ENCODE measurements at places on chromosomes 5 and 9. TPM values are rescaled to one million over a fixed set of nuclear protein-coding genes. Genes with fewer than 3 reads are reported as not detected.

DNA sequence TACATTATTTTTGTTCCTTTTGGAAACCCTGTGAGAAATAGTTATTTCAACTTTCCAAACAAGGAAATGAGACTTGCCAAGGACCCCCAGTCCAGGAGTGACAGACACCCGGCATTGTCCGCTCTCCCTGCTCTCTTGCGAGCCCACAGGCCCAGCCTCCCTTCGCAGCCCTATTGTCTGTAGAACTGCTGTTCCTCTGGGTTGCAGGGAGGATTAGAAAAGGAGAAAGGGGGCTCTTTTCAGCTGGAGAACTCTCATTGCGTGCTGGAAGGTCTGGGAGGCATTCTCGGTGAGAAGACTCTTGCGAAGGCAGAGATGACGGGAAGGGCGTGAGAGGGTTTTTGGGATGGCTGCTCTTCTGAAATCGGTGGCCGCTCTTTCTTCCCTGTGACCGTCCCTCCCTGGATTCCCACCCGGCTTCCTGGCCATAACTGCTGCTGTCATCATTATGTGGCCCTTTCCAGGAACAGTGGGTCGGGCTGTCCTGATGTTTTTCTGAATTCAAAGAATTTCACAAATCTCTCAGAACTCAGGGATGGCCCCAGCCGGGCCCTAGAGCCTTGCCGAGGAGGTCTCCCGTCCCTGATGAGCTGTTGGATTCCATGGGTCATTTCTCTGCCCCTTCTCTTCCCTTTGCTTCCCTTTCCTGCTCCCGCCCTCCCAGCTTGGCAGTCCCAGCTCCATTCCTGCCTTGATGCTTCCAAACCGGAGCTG, 29.8 kb downstream of the STC2 start:
- no peak for DNase-seq
- H3K27ac ChIP-seq: no peak overlapping the region
- H3K4me3 ChIP-seq: no peak overlapping the region
- no peaks in the 10 kb centered on the region for H3K27me3 ChIP-seq
- H3K4me1 ChIP-seq: no peaks in the 10 kb centered on the region

DNA sequence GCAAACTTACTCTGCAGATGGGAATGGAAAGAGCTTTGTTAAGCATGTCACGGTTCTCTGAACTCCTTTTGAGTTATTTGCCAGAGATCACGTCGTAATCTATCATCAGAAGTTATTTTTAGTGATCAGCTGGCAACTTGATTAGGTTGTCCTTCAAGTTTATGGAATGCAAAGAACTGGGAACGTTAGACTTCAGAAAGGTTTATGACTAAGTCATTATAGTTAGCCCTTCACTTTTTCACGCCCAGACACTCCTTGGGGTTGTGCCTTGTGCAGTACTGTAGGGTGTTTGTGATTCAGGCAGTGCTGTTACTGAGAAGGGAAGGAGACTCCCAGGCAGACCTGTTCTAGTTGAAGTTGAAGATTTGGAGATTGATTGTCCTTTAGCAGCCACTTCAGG, 26.8 kb upstream of the PHF2 start:
- H3K27ac ChIP-seq: no peak overlapping the region
- no peaks in the 10 kb centered on the region for H3K4me1 ChIP-seq
- peaks cover 12% of the 10 kb centered on the region for H3K36me3 ChIP-seq
- DNase-seq: no peak
- no peak overlapping the region for H3K4me3 ChIP-seq
- H3K27me3 ChIP-seq: no peaks in the 10 kb centered on the region

DNA sequence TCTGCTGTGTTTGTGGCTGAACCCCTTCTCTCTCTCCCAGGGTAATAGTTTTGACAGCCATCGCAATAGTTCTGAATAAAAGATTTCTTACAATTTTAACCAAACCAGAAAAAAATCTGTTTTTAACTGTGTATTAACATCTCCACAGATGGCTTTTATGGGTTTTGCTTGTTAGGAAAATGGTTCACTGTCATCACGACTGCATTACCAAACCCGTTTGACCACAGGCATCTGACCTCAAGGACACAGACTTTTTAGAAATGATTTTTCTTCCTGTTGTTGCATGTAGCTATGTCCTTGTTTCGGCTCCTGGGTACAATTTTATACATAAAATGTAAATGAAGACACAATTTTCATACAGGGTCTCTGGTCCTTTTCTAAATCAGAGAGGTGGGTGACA, 316.1 kb downstream of the IRX1 start:
- H3K27ac ChIP-seq: no peak overlapping the region
- no peak for DNase-seq
- no peaks in the 10 kb centered on the region for H3K36me3 ChIP-seq
- no peaks in the 10 kb centered on the region for H3K4me1 ChIP-seq

DNA sequence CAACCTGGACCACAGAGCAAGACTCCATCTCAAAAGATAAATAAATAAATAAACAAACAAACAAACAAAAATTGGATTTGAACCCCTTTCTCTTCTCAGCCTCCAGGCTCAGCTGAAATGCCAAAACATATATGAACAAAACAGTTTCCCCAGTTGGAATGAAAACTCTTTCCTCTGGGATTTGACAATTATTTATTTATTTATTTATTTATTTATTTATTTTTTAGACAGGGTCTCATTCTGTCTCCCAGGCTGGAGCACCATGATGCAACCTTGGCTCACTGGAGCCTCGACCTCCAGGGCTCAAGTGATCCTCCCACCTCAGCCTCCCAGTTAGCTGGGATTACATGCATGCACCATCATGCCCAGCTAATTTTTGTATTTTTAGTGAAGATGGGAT, 6.0 kb upstream of the STXBP1 start:
- H3K4me3 ChIP-seq: no peak overlapping the region
- no peak overlapping the region for H3K27ac ChIP-seq
- H3K4me1 ChIP-seq: peaks cover 9% of the 10 kb centered on the region
- no peaks in the 10 kb centered on the region for H3K36me3 ChIP-seq
- H3K27me3 ChIP-seq: no peaks in the 10 kb centered on the region

DNA sequence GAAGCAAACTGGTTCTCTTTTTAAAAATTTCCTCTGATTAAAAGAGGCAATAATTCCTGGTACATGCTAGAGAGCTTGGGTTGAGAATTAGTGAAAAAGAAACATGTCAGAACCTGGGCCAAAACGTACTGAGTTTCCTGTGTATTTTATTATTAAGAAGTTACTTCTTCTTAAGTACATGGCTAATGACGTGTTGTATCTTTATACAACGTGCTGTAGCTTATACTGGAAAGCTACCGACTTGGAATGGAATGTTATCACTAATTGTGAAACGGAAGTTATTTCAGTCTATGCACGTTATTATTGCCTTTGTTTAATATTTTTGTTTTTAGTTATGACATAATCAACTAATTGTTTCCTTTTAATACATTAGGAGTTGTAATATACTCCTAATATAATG, 43.1 kb downstream of the ZNF366 start:
- peaks cover 15% of the 10 kb centered on the region for H3K4me1 ChIP-seq
- no peaks in the 10 kb centered on the region for H3K36me3 ChIP-seq

DNAI1 gene
- total RNA-seq: not detected

DNA sequence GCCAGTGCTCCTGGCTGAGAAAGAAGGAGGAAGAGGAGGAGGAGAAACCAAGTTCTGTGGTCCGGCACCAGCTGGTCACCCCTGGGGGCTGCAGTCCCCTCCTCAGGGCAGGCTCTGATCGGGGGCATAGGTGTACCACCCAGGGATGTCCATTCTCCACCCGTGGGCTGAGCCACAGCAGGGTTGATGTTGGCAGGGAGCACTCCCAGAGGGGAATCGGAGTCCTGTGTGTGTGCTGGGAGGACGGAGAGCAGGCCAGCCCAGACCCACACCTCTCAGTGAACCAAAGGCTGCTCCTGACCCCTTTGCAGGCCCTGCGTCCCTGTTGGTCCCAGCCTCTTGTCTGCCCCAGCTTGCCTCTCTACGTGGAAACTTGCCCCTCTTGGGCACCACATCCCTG, 4.6 kb upstream of the ADAMTSL2 start:
- no peaks in the 10 kb centered on the region for H3K27me3 ChIP-seq
- no peak overlapping the region for H3K4me3 ChIP-seq
- no peak overlapping the region for H3K27ac ChIP-seq
- DNase-seq: no peak
- no peaks in the 10 kb centered on the region for H3K36me3 ChIP-seq
